ENCODE measurements at places on chromosomes 5 and 9.

- no peak for DNase-seq
These were observed 53.8 kb downstream of the CDC14B start for GRCh38 chr9:96565671-96566497.

DNA sequence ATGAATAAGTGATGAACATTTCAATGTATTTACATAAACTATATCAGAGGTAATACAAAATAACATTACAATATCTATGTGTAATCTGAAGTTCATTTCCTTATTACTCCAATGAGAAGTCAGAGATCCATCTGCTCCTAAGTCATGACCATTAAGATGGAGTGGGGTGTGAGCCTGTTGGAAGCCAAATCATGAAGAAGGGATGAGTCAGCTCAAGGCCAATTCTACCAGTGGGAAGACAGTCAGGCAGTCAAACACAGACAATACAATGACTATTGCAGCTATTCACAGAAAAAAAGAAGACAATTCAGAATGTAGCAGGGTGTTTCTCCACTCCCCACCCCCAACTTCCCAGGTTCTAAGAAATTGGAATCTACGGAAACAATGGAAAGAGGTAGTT, 155.0 kb downstream of the NFIB start:
- DNase-seq = no peak

GRCh38 chr5:90514520-90514919, 14.9 kb downstream of the LYSMD3 start:
- DNase-seq = no peak

- no peak for DNase-seq
These were observed 40.0 kb upstream of the SMIM23 start for GRCh38 chr5:171745602-171746001.

- DNase-seq = no peak
These were observed 218.0 kb downstream of the DCP2 start for GRCh38 chr5:113194591-113194990.

DNA sequence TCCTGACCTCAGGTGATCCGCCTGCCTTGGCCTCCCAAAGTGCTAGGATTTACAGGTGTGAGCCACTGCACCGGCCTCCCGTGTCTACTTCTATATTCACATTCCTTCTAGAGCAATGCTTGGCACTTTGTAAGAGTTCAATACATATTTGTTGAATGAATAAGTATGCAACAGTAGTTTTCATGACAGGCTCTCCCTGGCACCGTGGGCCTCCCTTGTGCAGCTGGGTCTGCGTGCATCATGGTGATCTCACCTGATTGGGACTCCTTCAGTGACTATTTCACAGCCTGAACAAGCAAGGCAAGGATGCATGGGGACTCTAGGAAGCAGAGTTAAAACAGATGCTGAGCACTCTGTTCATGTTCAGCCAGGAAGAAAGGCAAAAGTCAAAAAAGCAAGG, 6.8 kb upstream of the ZBTB34 start:
- no peak for DNase-seq

DNA sequence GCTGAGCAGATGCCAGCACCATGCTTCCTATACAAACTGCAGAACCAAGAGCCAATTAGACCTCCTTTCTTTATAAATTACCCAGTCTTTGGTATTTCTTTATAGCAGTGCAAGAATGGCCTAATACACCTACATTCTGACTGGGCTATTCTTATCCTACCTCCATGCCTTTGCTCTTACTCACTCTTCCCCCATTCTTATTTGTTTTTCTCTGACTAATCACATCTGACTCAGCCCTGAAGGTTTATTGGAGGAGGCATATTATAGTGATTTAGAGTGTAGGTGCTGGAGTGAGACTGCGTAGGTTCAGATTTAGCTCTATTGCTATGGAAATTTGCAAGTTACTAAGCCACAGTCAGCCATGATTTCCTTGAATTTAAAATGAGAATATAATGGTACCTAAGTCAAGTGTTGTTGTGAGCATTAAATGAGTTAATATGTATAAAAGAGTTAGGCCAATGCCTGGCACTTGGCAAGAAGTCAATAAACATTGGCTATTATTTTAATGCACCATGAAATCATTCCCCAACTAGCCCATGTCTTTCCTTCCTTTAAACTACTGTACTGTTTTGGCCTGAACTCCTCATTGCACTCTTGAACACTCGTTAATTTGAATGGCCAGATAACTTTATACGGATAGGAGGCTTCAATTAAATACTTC, 531.2 kb upstream of the ZNF608 start:
- DNase-seq = no peak

GRCh38 chr5:53714667-53715010, 154.2 kb downstream of the NDUFS4 start:
- no peak for DNase-seq

DNA sequence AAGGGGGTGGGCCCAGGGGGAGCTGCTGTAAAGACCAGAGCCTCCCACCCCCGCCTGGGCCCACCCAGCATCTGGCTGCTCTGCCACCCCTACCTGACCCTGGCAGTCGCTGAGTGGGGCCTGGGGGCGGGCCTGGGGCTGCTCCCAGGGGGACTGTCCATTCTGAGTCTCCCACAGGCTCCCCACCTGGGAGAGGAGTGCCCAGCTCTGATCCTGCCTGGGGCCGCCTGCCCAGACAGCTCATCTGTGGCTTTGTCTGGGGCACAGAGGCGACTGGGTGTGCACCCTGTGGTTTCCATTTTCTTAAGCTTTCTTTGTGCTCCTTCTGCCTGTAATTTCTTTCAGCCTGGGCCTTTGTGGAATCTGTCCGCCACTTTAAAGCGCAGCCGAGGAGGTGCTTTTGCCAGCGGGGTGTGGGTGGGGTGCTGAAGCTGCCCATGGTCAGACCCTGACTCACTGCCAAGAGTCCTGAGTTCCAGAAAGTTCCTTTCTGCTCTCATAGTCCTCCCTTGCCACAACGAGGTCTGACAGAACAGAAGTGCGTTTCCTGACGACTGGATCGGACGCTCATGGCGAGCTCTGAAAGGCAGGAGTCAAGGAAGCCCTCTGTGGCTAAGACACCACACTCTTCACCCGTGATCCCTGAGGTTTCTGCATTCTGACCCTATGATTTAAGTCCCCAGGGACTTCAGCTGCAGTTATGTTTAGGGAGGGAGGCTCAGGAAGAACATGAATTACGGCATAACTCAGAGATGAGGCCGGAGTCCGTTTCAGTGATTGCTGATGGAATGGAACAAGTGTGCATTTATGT, 225.0 kb downstream of the FANCC start:
- DNase-seq = no peak

DNA sequence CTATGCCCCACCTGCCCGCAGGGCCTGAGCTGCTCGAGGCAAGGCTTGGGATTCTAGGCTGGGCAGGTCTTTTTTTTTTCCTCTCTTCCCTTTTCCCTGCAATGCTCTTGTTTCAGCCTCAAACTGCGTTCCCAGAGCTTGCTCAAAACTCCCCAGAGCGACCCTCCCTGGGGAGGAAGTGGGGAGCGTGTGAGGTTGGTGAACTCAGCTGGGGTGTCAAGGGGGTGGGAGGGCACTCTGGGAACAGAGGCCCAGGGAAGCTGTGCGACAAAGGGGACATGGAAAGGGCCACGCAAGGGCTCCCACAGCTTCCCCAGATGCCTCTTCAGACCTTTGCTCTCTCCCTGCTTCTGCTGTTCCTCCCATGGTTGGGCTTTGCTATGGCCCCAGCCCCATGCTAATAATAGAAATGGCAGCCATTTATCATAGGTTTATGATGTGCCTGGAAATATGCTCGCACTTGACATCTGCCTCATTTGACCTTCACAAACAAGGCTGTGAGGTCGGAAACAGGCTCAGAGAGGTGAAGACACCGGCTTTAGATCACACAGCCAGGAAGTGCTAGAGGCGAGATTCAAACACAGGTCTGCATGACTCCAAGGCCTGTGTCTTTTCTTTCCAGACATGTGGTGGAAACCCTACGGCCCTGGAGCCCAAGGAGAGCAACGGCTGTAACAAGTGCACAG, 40.9 kb upstream of the IL17B start:
- DNase-seq = no peak

DNA sequence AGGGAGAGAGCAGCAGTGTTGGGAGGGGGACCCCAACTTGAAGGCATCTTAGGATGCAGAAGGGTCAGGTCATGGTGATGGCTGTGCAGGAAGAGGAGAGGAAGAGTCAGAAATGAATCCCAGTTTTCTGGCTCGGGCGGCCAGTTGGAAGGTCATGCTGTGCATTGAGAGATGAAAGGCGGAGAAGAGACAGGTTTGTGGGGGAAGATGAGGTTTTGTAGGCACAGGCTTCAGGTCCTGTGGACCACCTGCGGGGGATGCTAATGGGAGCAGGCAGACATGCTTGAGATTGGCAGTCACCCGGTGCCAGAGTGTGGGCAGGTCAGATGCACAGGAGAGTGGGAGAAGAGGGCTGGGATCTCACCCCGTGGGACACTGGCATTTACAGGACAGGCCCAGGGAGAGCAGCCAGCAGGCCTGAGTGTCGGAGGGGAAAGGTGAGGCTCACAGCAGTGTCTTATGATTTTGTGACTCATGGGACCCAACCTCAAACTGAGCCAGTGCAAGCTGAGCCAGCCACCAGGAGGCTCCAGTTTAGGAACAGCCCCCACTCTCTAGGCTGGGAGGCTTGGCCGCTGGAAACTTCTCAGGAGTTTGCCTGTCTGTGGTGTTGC, 17.5 kb downstream of the STXBP1 start:
- no peak for DNase-seq

- DNase-seq = no peak
These were observed 7.6 kb downstream of the SHROOM1 start for GRCh38 chr5:132822650-132823480.

DNA sequence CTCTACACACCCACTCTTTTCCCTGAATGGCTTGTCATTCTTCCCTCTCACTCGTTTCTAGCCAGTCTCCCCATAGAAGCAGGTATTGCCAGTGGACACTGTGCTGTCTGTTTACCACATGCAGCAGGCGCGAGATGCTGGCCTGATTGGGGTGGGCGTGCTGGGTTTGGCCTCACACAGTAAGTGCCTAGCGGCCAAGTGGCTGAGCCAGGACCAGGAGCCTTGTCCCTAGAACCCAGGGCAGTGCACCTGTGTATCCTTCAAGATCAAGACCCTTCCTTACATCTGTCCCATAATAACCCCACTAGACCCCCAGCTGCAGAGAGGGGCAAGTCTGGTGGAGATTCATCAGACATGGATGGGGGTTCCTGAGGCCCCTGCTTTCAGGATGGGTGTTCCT, 112.8 kb upstream of the IRX4 start:
- no peak for DNase-seq

- no peak for DNase-seq
These were observed 42.7 kb downstream of the ASS1 start for GRCh38 chr9:130487500-130487899.
